Activated CD4-positive, alpha-beta T cell treated with anti-CD3 and anti-CD28 coated beads, Interleukin-2, amount 50 U/mL, for 16 hours (primary cell): ENCODE measurements at places on chromosomes 7 and 10.

GRCh38 chr7:141210862-141211261 is 137.0 kb downstream of the TMEM178B start:
- DNase-seq, result no peak

DNA sequence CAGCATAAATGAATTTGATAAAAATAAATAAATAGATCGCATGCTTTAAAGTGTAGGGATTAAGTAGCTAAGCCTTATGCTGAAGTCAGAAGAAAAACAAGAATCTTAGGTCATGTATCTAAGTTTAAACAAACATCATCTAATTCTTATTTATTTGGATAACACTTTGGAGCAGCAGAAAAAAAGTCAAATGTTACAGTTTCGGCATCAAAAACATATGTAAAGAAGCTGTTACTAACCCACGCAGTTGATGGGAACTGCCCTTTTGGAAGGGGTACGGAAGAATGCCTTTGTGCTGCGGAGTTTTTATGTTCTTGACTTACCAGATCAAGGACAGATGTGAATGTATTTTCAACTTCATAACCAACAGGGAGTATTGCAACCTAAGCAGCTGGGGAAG is 37.3 kb upstream of the HABP2 start:
- no peak for DNase-seq

GRCh38 chr10:80137920-80138319 is 5.4 kb downstream of the PLAC9 start:
- DNase-seq, result no peak

- DNase-seq, result peak; percentile 26
These were observed 156.3 kb upstream of the KMT2E start for GRCh38 chr7:104857458-104858425.

DNA sequence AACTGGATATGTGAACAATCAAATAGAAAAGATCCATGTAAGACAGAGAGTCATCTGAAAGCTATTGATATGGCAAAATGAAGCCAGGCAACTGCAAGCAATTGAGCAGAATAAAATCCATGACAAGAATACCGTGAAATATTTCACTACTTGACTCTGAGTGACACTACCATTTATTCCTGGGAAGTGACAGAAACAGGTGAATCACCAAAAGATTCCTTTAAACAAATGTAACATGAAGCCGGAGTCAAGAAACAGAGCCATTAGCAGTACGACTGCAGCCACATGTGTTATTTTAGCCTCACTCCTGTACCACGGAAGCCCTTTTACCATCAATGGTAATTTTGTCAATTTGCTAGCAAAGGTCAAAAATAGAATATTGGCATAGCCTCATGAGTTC is 197.7 kb upstream of the POT1 start:
- DNase-seq, result no peak

GRCh38 chr7:24894429-24895221 is 85.4 kb downstream of the OSBPL3 start:
- no peak for DNase-seq
